GM12891 (cell line): ENCODE measurements at places on chromosomes 1 and 21.

DNA sequence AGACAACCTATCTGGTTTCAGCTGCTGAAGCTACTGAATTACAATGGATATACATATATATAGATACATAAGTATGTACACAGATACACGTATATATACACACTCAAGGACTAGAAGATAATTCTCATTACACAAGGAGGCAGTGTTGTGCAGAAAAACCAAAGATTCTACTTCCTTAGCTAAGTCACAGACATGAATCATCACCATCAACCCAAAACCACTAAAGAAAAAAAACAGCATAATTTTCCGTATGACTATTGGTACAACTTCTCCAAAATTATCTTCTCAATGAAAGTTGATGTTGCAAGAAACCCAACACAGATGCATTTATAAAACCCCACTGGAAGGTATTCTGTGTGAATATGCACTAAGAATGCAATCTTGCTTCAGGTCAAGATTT lies 36.8 kb upstream of the RPF1 start:
- DNase-seq: peak; percentile 15

- DNase-seq: no peak
Observed at GRCh38 chr1:15691434-15692032, 7.4 kb downstream of the PLEKHM2 start.

- no peak for DNase-seq
Observed at GRCh38 chr1:145999321-146000024, 3.1 kb upstream of the TXNIP start.

- DNase-seq: no peak
Observed at GRCh38 chr1:108590957-108591356, 31.1 kb downstream of the EEIG2 start.

GRCh38 chr1:66300972-66301451 lies 232.9 kb upstream of the SGIP1 start:
- DNase-seq: no peak

- DNase-seq: no peak
Observed at GRCh38 chr1:208141610-208142192, 102.5 kb downstream of the PLXNA2 start.

DNA sequence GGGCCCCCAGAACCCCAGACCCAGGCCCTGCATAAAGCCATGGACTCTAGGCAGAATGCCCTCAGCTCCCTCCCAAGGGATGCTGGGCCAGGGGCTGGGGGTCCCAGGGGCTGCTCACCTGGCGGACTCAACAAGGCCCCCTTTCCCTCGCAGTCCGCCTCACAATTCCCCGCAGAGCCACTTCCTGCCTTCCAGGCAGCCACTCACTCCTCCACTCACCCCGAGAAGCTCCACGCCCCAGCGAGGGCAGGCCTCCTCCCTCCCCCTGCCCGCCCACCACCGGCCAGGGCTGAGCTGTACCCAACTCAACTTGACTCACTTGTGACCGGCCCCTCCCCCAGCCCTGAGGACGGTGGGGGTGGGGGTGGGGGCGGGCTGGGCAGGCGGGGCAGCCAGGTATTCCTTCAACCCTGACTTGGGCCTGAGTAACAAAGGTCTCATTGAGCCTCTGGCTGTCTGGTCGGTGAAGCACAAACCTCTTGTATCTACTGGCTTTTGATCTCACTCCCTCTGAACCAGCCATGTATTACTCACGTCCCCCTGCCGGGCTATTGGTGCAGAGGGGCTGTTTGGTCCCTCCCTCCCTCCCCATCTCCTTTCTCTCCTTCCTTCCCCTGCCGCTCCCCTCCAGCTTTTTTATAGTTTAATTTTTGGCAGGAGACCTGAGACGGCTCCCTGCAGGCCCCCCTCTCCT lies 5.9 kb downstream of the BLACAT1 start:
- no peak for DNase-seq

GRCh38 chr1:109271458-109271857 lies 11.5 kb downstream of the PSRC1 start:
- no peak for DNase-seq
